ENCODE measurements at places on chromosomes 12 and 14.

DNA sequence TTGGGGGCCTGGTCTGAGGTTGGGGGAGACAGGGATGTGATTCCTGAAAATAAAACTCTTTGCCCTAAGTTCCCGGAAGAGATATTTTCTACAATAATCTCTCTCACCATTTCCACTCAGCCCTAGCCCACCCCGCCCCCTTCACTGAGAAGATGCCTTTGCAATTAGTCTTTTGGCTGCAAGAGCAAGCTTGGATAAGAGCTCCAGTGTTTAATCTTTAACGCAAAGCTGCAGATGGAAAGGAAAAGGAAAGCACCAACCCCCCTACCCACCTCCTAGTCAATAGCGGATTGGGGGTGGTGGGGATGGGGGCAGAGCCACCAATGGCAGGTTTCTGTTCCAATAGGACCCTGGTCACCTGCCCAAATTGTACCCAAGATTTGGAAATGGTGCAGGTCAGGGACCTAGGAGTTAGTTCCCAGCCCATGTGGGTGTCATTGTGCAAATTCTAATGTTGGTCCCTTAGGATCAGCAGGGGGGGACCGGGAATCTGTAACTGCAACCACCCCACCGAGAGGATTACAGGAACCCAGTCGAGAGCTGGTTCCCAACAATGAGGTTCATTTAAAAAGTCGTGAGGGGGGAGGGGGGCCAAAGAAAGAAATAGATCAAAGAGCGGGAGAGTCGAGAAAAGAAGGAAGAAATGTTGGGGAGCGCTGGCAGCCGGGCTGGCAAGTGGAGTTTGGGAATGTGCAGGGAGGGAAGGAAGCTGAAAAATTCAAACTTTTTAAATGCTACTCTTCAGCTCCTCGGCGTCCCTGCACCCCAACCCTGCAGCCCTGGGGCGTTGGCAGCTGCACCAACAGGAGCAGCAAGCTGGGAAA is 1.6 kb downstream of the ZFP36L1 start:
- DNase-seq: no peak

GRCh38 chr12:9050521-9051157 is 61.3 kb downstream of the KLRG1 start:
- DNase-seq: no peak

- DNase-seq: no peak
Measured at GRCh38 chr14:101815994-101816393, 54.5 kb downstream of the PPP2R5C start.

GRCh38 chr12:34311337-34311736 is 289.0 kb downstream of the ALG10 start:
- no peak for DNase-seq

GRCh38 chr12:14399871-14400270 is 34.4 kb downstream of the ATF7IP start:
- DNase-seq: no peak

DNA sequence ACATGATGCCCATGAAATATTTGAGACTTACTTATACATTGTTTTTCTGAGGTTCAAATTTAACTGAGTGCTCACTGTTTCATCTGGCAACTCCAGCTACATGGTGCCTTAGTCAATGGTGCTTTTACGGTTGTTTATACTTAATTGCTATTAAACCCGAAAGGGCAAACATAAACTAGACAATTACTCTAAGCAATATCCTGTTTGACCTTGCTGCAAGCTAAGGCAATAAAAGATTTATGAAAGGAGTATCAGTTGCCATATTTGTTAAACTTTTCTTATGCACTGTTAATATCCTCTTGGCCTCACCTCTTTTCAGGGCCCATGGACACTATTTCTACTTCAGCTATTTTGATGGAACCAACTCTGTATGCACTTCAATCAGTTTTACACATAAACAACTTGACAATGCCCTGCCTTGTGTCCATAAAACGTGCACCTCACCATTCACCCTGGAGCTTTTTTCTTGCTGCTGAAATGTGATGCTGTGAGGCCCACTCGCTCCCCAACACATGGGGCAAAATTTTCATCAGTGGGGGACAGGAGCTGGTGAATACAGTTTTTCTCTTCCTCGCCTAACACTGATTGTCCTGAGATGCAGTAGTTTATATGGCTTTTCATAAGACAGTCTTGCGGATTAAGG is 64.1 kb upstream of the HIF1A start:
- DNase-seq: no peak

- no peak for DNase-seq
Measured at GRCh38 chr14:75725481-75725880, 64.4 kb downstream of the TTLL5 start.

DNA sequence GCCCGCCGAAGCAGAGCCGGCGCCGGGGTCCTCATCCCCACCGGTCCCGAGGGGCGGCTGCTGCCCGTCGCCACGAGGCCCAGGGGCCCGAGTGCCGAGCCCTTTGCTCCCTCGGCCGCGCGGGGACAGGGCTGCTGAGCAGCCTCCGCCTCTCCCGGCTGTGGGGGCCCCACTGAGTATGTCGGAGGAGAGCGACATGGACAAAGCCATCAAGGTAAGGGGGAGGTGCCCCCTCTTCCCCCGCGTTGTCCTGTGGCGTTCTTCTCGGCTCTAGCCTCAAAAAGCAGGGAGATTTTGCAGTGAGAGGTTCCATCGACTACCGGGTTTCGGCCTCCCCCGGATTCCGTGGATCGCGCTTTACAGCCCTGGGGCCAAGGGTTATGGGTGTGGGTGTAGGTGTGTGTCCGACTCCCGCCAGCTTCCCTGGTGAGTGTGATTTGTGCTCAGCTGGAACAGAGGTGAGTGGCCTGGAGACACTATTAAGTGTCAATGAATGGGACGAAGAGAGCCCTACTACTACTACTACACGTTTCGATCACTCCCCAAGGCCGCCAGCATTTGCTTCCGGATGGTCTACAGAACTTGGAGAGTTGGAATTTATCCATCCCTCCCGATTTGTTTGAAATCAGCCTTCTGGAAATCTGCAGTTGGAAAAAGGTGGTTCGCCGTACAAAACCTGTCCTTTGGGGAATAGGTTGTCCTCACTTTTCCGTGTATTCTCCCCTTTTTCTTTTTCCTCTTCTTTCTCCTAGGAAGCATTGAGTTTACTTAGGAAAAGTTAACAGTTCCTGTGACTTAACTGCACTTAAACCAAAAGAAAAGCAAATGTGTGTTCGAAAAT is 748 bp downstream of the MAPKAPK5 start:
- DNase-seq: no peak

DNA sequence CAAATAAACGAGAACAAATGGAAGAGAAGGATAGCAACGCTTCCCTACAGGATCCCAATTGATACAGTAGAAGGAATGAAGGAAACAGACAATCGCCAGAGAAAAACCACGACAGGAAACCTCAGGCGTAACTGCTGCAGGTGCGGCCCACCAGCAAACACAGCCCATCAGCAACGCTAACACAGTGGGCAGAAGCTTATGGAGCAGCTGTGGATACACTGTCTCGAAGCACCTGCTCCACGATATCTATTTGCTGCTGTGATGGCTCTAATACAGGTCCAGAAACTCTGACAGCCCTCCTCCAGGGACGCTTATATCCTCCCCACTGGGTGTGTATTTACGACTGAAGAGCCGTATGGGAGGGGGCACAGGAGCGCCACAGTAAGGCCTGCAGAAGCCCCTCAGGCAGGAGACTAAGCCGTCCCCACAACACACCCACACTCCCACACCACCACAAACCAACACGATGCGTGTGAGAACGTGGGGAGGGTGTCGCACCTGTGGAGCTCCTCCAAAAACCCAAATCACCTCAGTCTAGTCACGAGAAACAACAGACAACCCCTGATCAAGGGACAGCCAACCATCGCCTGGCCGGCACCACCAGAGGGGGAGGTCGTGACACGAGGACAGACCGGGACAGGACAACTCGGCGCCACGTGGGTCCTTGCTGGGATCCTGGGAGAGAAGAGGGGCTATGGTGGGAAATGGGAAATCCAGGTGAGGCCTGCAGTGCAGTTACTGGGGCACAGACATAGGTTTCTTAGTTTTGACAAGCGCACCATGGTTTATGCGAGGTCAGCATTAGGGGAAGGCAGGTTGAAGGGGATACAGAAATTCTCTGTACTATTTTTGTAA is 24.0 kb downstream of the POLE start:
- DNase-seq: peak; percentile 89

DNA sequence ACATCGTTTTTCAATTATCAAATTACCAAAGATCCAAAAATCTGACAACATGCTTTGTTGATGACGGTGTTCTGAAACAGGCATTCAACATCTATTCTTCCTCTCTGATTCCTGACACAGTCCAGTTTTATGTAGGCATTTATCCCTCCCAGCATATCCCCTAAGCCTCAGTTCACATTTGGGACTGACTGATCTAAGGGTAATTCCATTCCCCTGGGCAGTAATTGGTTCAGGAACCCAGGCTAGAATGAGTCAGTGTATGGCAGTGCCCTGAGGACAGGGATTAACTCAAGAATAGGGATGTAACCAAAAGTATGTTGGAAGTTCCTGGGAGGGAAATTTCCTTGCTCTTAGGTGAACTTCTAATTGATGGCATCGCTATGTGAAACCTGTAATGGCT is 10.3 kb upstream of the PCNX1 start:
- DNase-seq: no peak

- no peak for DNase-seq
Measured at GRCh38 chr14:45140661-45141187, 5.0 kb downstream of the FANCM start.

DNA sequence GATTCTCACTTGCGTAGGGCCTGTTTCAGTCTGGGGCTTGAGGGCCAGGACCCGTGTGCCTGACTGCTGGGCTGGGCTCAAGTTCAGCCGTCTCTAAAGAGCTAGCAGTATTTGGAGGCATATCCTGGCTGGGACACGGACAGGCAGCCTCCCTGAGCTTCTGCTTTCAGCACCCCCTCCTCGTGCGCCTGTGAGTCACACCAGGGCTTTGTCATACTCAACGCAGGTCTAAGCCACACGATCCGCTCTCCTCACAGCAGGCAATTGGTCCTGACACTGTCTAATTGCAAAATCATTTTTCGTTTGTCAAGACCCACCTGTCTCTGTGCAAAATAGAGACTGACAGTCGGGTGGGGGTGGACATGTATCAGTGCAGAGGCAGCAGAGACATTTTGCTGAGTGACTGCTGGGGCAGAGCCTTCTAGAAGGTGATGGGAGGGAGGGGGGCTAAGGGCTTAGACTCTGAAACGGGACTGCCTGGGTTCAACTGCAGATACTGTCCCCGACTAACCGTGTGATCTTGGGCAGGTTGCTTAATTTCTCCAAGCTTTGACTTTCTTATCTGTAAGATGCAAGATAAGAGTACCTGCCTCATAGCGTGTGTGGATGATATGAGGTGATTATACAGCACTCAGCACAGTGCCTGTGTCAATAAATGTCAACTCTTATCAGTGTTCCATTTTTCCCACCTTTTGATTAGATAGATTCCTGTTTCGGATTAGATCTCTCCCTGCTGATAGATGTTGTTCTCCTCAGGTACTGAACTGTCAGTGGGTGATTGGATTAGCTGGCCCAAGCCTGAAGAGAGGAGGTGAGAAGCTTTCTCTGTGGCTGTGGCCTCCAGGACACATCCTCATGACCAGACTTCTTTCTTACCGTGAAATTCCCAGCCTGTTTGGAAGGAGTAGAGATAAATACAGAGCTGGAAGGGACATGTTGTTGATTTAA is 53.1 kb downstream of the KCNA1 start:
- no peak for DNase-seq

DNA sequence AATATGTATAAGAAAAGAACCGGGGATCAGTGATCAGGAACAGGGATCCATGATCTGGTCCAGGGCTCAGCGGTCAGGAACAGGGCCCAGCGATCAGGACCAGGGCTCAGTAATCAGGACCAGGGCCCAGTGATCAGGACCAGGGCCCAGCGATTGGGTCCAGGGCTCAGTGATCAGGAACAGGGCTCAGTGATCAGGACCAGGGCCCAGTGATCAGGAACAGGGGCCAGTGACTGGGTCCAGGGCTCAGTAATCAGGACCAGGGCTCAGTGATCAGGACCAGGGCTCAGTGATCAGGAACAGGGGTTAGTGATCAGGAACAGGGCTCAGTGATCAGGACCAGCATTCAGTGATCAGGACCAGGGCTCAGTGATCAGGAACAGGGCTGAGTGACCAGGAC is 56.3 kb downstream of the TMEM121 start:
- DNase-seq: peak; percentile 92

GRCh38 chr12:75938189-75938588 is 93.4 kb downstream of the PHLDA1 start:
- no peak for DNase-seq

DNA sequence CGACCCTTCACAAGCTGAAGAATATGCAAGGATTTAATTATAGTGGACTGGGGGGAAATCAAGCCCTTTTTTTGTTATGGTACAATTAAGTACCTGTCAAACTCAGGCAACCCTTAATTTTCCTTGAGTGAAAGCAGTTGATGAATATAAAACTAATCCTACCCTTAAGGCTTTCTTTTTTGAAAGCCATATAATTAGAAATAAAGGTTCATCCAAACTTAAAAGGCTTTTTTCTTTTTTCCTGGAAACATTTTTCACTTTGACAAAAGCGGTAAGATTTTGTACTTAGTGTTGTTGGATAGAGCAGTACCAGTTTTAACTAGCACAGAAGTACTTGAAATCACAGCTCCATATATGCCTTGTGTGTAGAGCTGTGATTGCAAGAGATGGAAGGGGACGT is 91.9 kb upstream of the MANSC4 start:
- no peak for DNase-seq

DNA sequence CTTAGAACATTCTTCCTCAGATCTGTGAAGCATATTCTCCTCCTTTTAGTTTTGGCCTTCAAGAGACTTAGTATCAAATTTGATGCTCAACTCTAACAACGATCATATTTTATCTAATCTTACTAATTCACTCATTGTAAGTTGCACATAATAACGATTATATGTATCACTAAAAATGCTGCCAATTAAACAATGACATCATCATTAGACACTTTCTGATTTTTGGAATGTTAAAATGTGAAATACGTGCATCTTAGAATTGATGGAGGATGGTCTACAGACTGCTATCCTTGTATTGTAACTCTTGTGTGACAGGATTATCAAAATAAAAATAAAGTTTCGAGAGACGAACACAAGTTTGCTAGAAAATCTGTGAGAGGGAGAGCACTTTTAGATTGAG is 311.0 kb downstream of the NELL2 start:
- DNase-seq: no peak

GRCh38 chr14:32426028-32426427 is 96.9 kb downstream of the AKAP6 start:
- DNase-seq: no peak
